IMR-90 (cell line): ENCODE measurements at places on chromosomes 12 and 14.

- DNase-seq, result no peak
Observed at GRCh38 chr12:45981075-45981837, 9.1 kb downstream of the SCAF11 start.

GRCh38 chr14:71729596-71729995 lies 202.6 kb upstream of the RGS6 start:
- DNase-seq, result no peak

GRCh38 chr12:120798696-120799095 lies 73.1 kb downstream of the ACADS start:
- DNase-seq, result no peak

- no peak for DNase-seq
Observed at GRCh38 chr14:65190312-65190711, 88.0 kb upstream of the MAX start.

GRCh38 chr12:130425698-130426245 lies 88.1 kb downstream of the PIWIL1 start:
- no peak for DNase-seq

DNA sequence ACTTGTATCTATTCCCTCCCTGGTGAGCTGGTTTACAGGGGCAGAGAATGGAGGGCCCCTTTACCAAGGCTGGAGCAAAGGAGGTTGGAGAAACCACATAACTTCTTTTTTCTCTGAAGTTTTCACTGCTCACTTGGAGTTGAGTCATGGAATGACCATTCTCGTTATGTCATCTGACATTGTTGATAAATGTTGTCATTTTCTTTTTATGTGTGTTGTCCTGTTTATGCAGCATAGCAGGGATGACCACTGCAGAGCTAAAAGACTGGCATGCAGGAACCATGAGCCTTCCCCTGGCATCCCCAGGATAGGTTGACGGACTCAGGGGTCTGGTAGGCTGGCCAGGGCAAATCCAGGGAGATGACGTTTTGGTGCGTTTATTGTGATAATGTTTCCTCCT lies 256.8 kb upstream of the DDHD1 start:
- DNase-seq, result peak; percentile 71

DNA sequence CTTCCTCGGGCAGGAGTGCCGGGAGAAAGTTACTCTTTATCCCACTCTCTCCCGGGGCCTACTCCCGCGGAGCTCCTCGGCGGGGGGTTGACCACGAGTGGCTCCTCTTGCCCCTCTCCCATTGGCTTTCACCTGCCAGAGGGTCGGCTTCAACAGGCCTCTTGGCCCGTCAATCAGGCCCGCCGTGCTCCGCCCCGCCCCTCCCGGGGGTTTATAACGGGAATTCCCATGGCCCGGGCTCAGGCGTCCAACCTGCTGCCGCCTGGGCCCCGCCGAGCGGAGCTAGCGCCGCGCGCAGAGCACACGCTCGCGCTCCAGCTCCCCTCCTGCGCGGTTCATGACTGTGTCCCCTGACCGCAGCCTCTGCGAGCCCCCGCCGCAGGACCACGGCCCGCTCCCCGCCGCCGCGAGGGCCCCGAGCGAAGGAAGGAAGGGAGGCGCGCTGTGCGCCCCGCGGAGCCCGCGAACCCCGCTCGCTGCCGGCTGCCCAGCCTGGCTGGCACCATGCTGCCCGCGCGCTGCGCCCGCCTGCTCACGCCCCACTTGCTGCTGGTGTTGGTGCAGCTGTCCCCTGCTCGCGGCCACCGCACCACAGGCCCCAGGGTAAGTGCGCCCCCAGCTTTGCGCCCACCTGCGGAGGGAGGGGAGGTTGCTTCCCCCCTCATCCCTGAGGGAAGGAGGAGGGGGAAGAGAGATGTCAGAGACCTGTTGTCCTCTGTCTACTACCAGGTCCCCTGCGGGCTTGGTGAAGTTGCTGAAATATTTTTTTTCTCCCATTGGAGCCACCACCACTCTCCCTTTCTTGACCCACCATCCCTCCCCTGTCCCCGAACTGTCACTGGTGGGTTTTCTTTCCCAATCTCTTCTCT lies at the start of gene SMOC1:
Gene SMOC1 (plus strand): TSS at position 242 of the 869 bp plus-strand sequence. CDS start 263 bp downstream, at position 505.
- DNase-seq, result peak; percentile 79

- DNase-seq, result peak; percentile 77
Observed at GRCh38 chr14:73913256-73913655, 26.6 kb downstream of the ZNF410 start.

DNA sequence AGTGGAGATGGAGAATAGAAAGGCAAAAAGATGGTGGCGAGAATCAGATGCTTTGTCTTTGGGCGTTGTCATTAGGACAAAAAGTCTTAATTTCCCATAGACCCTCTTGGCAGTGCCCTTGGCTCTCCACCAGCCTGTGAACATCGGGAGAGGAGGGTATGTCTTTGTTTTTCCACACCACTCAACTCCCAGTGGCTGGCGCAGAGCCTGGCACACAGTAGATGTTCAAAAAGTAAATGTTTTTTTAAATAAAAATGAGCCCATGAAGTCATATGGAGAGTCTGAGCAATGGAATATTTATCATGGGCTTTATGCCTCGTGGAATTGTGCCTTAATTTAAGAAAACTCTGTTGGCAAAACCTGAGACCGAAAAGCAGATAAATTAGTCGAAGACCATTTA lies 90.4 kb downstream of the SRGAP1 start:
- DNase-seq, result no peak

DNA sequence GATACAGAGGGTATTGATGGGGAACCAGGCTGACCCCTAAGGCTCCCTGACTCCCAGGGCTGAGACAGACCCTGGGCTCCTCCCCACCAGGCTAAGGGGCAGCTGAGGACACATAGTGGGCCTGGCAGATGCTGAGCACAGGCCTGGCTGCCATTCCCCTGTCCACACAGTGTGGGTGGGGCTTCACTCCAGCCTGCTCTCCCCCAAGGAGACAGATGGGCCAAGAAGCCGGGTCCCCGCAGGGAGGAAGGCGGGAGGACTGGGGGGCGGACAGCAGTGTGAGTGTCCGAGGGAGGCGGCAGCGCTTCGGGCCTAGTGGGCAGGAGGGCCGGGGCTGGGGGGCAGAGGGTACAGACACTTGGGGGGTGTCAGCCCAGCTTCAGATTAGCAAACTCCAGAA lies 32.0 kb downstream of the RFLNA start:
- DNase-seq, result no peak

DNA sequence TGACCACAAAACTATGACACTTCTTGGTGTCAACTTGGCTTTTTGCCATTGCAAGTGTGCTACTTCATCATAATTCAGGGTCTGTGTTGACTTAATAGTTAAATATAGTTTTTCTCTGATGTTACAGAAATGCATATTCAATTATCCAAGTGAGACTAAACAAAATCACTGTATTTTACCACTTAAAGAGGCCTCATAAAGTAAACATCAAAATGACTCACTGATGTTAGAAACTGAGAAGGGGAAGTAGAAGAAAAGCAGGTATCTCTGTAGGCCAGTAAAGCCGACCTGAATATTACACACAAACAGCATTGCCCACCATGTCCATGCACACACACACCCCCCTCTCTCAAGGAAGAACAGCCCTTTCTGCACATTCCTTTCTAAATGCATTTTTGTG lies 55.4 kb downstream of the RPAP3 start:
- peak; percentile 50 for DNase-seq

GRCh38 chr12:538731-539539 lies 79.2 kb downstream of the B4GALNT3 start:
- peak; percentile 42 for DNase-seq

GRCh38 chr12:22467190-22467589 lies 77.2 kb downstream of the C2CD5 start:
- peak; percentile 45 for DNase-seq

- DNase-seq, result no peak
Observed at GRCh38 chr14:49947506-49947905, 54.6 kb downstream of the ARF6 start.

GRCh38 chr12:119660076-119660475 lies 7.9 kb upstream of the PRKAB1 start:
- DNase-seq, result no peak

DNA sequence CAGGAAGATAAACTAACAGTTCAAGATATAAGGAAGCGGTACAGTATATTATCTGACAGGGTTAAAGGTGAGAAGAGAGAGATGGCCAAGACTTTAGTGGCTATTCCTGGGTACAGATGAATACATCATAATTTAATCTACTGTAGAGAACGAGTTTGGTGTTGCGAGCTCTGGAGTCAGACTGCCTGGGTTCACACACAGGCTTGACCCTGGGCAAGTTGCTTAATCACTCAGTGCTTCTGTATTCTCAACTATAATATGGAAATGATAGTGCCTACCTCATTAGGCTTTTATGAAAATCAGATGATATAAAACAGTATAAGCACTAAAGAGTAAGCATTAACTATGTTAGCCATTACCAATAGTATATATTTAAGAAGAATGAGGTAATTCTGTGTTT lies 3.5 kb downstream of the PPM1H start:
- DNase-seq, result no peak

- DNase-seq, result peak; percentile 55
Observed at GRCh38 chr12:124453419-124454351, 113.7 kb downstream of the NCOR2 start.

DNA sequence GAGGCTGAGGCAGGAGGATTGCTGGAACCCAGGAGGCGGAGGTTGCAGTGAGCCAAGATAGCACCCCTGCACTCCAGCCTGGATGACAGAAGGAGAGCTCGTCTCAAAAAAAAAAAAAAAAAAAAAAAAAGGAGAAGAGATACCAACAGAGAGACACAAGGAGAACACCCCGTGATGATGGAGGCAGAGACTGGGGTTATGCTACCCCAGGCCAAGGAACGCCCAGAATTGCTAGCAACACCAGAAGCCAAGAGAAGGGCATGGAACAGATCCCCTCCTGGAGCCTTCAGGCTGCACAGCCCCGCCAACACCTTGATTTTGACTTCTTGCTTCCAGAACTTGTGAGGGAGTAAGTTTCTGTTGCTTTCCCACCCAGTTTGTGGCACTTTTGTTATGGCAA lies 148.0 kb upstream of the FOXN3 start:
- no peak for DNase-seq

GRCh38 chr12:28253161-28253641 lies 62.9 kb downstream of the CCDC91 start:
- DNase-seq, result peak; percentile 43

GRCh38 chr12:66111605-66112004 lies 18.9 kb downstream of the LLPH start:
- DNase-seq, result no peak

DNA sequence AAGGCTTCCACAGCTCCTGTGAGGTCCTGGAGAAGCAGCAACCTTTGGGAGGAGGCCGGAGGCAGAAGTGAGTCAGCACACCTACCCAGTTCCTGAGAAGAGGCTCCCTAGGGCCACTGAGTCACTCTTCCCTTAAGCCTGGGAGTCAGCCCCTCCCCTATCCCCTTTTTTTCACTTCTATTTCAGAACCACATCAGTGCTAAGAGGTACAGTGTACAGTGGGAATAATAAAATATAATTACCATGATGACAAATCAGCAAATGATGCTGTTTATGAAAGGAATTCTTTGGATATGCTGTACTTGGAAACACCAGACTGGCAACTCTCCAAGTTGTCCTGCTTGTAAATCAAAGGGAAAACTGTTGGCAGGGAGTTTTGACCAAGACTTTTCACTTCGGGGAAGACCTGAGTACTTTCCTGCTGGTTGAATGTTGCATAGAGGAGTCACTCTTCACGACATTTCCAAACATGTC lies 7.8 kb upstream of the TBPL2 start:
- peak; percentile 97 for DNase-seq

DNA sequence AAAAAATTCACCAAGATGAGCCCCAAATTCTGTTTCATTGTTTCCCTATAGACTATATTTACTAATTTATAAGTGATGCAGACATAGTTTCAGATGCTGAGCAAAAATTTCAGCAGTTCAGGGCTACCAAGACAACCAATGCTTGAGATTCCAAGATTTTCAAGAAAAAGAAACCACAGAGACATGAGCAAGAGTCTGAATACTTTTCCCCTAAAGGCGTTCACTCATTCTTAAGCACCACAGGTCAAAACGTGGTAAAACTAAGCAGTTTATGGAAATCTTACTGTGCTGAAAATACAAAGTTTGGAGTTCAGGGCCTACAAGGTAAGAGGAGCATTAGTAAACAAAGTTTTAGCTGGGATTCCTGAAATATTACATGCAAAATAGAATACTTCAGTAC lies 221.2 kb downstream of the KCNH5 start:
- DNase-seq, result peak; percentile 18

DNA sequence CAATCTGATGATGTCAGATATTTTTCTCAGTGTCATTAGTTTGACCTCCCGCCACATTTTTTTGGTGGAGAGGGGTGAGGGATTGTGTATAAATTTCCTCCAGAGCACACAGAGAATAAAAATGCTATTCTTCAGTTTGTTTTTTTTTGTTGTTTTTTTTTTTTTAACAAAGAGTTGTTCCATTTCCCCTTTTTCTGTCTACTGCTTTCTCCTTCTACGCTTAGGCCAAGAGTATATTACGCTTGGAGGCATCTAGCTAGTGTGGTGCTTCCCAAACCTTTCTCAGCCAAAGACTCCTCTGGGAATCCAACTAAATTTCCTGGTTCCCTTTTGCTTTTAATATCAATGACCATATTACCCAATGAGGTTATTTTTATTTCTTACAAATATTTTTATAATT lies 465.6 kb downstream of the ZFP36L1 start:
- DNase-seq, result no peak

GRCh38 chr12:7351177-7351576 lies 47.3 kb downstream of the ACSM4 start:
- DNase-seq, result no peak

GRCh38 chr12:76587428-76588178 lies 28.0 kb upstream of the OSBPL8 start:
- DNase-seq, result peak; percentile 1

DNA sequence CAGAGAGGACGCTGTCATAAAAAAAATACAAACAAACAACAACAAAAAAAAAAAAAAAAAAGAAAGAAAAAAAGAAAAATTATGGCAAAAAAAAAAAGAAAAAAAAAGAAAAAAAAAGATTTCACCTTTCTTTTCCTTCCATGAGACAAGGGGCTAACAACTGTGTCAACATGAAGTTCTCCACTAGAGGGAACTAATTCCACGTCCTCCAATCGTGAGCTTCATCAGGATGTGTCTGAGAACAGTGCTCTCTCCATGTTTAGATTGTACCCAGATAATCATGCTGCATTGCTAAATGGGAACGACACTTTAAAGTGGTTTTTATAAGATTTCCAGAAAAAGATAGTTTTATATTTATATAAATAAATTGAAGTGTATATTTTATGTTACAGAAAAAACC lies 96.2 kb upstream of the PTPRB start:
- peak; percentile 67 for DNase-seq

DNA sequence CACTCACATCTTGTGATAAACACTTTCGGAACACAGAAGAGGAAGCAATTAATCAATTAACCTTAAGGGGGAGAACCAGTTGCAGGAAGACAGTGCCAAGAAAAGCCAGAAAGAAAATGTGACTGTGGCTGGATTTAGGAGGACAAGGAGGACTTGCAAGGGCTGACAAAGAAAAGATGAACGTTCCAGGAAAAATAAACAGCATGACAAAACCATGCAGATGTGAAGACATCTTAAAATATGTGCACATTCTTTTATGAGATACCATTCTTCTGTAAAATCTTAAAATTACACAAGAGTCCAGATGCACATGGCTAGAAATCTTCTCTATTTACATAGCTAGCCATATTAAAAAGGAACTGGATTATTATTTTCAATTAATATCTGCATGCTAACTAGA lies 33.4 kb downstream of the KITLG start:
- peak; percentile 65 for DNase-seq
